Renal cortical epithelial cell (primary cell): ENCODE measurements at places on chromosomes 11 and 22. TPM values are rescaled to one million over a fixed set of nuclear protein-coding genes. Genes with fewer than 3 reads are reported as not detected.

DNA sequence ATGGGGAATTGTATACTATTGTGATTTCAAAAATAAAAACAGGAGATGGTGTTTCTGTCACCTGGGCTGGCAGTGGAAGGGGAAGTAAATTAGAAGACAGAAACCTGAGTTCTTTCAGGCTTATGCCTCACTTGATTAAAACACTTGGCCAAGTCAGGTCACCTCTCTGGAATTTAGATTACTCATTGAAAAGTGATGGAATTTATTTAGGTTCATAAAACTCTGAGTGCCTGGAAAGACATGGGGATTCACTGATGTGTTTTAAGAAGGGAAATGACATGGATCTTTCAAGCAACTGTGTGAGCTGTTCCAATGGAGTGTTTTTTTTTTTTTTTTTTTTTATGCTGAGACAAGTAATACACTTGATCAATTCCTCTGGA is 400.1 kb downstream of the TMEM135 start:
- peak; percentile 95 for DNase-seq

DNA sequence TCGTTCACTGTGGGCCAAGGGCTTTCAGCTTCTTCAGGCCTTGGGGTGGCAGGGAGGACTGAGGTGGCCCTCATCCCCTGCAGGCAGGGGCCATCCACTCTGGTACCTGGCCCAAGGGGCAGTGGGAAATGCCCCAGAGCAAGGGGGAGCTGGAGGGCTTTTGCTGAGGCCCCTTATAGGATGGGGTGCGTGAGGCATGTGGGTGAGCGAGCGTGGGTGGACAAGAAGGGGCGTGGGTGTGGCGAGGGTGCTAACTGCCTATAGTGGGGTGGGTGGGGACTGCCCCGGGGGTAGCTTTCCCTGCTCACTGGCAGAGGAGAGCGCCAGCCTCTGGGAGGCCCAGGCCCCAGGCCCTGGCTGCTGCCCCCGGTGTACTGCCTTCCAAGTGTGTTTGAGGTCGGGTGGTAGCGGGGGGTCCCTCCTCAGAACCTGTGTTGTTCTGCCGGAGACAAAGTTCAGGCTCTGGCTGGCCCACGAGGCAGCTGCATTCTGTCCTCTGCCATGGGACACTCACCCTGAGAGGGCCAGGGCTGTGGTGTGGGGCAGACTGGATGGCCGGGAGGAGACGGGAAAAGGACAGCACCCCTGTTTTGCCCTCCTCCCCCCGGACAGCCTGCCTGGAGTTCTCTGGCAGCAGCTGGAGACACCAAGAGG is 3.4 kb downstream of the FLRT1 start:
- no peak for DNase-seq

DNA sequence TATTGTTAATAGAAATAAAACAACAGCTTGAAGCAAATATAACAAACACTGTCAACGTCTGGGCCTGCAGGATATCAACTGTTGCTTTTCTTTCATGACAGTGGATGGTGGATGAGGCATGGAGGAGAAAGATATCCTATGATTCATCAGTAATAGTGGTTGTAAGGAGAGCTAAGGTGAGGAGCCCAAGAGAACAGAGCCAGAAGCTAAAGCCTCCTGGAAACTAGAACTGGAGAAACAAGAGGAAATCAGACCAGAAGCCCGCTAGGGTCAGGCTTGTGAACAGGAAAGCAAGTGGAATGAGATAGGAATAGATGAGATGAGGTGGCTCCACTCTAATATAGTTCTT is 37.7 kb upstream of the MMP12 start:
- peak; percentile 39 for DNase-seq

DNA sequence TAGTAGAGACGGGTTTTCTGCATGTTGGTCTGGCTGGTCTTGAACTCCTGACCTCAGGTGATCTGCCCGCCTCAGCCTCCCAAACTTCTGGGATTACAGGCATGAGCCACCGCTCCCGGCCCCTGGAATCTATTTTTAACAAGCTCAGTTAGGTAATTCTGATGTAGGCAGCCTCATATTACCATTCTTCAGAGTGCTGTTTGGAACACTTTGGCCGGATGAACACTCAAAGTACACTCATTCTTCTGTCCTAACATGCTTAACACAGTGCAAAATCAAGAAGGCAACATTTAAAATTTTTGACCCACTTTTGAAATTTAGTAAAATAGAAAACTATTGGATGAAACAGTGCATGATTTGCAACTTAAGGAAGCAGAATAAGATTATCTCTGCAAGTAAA is 586.7 kb upstream of the CHORDC1 start:
- DNase-seq: no peak

Gene SCARF2
- 3.3 and 9.1 TPM in 2 replicates for total RNA-seq
